Effector CD4-positive, alpha-beta T cell (primary cell): ENCODE measurements at places on chromosomes 4 and X.

- no peak for DNase-seq
These were observed 570.9 kb upstream of the ZFP42 start for GRCh38 chr4:187424636-187425035.

- no peak for DNase-seq
These were observed 108.6 kb downstream of the RTL5 start for GRCh38 chrX:72023071-72023470.

GRCh38 chr4:22661443-22661842 lies 31.3 kb upstream of the GBA3 start:
- no peak for DNase-seq

- no peak for DNase-seq
These were observed 892.1 kb upstream of the EPHA5 start for GRCh38 chr4:66562276-66562806.

GRCh38 chr4:118740869-118741268 lies 55.7 kb downstream of the METTL14 start:
- no peak for DNase-seq

DNA sequence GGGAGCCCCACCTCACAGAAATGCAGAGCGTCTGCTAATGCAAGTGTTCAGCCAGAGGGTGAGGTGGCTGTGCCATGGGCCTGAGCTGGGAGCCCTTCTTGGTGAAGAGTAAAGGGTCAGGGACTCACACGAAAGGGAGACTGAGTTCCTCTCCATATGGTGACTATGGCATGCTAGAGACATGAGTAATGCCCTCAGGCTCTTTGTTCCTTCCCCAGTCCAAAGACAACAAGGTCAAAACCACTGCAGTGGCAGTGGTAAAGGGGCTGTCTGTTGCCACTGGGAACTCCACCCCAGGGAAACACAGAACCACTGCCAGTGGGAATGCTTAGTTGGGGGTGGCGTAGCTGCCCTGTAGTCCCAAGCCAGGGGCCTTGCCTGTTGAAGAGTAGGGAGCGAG lies 22.4 kb downstream of the RAB40AL start:
- DNase-seq = no peak

GRCh38 chrX:7119950-7120877 lies 27.3 kb upstream of the STS start:
- DNase-seq = no peak

GRCh38 chr4:173316060-173316459 lies 18.1 kb downstream of the HMGB2 start:
- no peak for DNase-seq

GRCh38 chr4:78481180-78481579 lies 70.4 kb upstream of the ANXA3 start:
- no peak for DNase-seq

- DNase-seq = no peak
These were observed 3.9 kb downstream of the PRSS12 start for GRCh38 chr4:118348886-118349285.

DNA sequence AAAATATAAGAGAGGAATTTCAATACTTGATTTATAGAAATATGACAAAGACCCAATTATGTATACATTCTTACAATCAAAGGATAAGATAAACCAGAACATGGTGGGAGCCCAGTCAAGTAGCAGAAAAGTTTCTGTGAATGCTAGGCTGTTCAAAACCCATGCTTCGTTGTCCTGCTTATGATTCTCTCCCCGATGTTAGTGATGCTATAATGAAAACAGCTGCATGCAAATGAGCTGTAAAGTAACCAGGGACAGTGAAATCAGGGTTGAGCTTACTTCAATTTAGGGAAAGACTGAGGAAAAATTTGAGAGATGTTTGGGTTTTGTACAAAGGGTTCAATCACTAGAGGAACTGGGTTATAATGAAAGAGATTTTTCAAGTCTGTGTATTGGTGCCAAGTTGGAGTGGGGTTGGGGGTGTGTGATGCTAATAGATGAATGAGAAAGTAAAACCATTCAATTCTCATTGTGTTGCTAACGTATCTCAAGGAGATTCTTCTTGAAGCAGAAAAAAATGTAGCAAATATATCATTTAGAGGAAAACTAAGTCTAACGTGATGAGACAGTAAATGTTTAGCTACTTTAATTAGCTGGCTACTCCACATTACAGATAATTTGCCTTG lies 59.3 kb upstream of the PPP1R2C start:
- no peak for DNase-seq
